ENCODE measurements at places on chromosomes 7 and 10.

DNA sequence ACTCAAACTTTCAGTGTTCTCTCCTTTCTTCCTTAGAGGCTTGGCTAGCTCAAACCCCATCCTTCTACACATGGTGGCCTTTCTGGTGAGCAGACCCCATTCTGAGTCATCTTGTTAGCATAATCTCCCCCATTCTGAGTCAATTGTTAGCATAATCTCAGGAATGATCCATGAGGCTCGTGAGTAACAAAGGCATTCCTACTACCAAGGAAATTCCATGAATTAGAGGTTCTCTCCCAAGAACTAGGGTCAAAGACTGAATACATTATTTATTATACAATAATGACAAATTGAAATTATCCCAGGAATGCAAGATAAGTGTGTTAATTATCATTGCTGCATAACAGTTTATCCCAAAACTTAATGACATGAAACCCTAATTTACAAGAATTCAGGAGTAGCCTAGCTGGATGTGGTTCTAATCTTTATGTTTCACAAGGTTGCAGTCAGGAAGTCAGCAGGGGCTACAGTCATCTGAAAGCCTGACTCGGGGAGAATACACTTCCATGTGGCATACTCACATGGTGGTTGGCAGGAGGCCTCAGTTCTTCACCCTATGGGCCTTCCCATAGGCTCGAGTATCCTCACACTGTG lies 100.2 kb downstream of the MMRN2 start:
- DNase-seq, result no peak

- no peak for DNase-seq
Measured at GRCh38 chr7:32489788-32490126, 423 bp downstream of the LSM5 start.

- no peak for DNase-seq
Measured at GRCh38 chr7:111232249-111233084, 141.5 kb downstream of the LRRN3 start.

DNA sequence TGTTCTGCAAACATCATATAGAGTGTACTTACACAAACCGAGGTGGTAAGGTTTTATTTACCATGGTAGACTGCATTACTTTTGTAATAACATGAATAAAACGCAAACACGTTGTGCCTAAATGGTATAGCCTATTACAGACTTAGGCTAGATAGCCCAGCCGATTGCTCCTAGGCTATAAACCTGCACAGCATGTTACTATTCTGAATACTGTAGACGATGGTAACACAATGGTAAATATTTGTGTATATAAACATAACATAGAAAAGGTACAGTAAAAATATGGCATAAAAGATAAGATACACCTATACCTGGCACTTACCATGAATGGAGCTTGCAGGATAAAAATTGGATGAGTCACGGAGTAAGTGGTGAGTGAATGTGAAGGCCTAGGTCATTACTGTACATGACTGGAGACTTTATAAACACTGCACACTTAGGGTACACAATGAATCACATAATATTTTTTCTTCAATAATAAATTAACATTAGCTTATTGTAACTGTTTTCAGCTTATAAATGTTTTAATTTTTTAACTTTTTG lies 16.3 kb downstream of the AKR1D1 start:
- DNase-seq, result no peak

DNA sequence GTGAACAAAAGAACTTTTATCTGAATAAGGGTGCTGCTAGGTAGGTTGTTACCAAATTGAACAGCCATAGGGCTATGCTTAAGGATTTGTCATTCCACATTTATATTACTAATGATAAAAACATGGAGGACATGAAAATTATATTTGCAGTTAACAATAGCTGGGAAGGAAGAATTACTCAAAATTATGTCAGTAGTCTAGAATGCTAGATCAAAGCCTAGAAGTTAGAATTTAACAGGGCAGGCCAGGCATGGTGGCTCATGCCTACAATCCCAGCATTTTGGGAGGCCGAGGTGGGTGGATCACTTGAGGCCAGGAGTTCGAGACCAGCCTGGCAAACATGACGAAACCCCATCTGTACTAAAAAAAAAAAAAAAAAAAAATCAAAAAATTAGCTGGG lies 9.4 kb downstream of the STK17A start:
- no peak for DNase-seq

DNA sequence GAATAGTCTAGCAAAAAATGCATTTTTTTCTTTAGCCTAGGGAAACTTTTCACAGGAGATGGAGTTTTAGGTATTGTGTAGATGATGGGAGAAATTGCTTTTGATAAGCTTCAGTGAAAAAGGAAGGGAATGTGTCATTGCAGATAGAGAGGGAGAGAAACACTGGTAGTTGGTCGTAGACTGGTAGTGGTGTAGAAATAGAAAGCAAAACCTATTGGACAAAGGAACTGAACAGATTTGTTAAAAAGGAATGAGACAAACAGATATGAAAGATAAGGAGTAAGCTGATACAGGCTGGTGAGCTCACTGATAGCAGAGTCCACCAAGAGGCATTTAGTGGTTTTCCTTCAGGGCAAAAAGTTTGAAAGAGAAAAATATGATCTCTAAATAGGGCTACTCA lies 94.3 kb downstream of the ZEB1 start:
- DNase-seq, result no peak

- peak; percentile 26 for DNase-seq
Measured at GRCh38 chr7:152615031-152615741, 60.8 kb downstream of the XRCC2 start.

GRCh38 chr7:11858622-11859302 lies 26.8 kb upstream of the THSD7A start:
- DNase-seq, result peak; percentile 17

DNA sequence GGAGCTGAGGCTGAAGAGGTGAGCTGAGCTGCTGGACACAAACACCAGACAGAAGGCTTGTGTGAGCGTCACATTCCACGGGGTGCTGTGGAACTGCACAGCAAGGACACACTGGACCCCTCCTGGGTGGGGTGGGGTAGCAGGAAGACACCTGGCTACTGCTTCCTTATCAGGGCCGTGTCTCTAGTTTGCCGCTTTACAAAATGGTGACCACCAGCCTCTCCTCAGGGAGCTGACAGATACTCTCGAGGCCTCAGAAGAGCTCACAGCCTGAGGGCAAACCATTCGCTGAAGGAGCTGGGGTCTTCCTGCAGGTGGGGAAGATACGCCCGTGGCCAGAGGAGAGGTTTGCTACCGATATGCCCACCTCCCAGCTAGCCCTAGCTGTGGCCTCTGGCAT lies 461.9 kb downstream of the PLXNA4 start:
- no peak for DNase-seq
